ENCODE measurements at places on chromosomes 4 and X. TPM values are rescaled to one million over a fixed set of nuclear protein-coding genes. Genes with fewer than 3 reads are reported as not detected.

GRCh38 chr4:17817027-17817426, 6.2 kb downstream of the NCAPG start:
- H3K27me3 ChIP-seq, result no peaks in the 10 kb centered on the region
- peaks cover 10% of the 10 kb centered on the region for H3K4me1 ChIP-seq

- no peak overlapping the region for H3K4me3 ChIP-seq
- H3K27me3 ChIP-seq, result no peaks in the 10 kb centered on the region
- peaks cover 7% of the 10 kb centered on the region for H3K4me1 ChIP-seq
- no peaks in the 10 kb centered on the region for H3K36me3 ChIP-seq
Observed at GRCh38 chr4:1556541-1557220, 127.4 kb downstream of the FAM53A start.

- peaks cover 17% of the 10 kb centered on the region for H3K36me3 ChIP-seq
- H3K27ac ChIP-seq, result peak overlapping the region; percentile 79
- peaks cover 15% of the 10 kb centered on the region for H3K4me1 ChIP-seq
- H3K4me3 ChIP-seq, result peak overlapping the region; percentile 93
- DNase-seq, result peak; percentile 93
Observed at GRCh38 chr4:183905593-183906488, 734 bp downstream of the STOX2 start.

GRCh38 chr4:77893451-77893850, 30.8 kb downstream of the MRPL1 start:
- no peaks in the 10 kb centered on the region for H3K4me1 ChIP-seq
- no peaks in the 10 kb centered on the region for H3K27me3 ChIP-seq
- peaks cover 9% of the 10 kb centered on the region for H3K36me3 ChIP-seq
- DNase-seq, result no peak
- H3K27ac ChIP-seq, result no peak overlapping the region

The ARL13A gene
- total RNA-seq, result not detected

- H3K4me3 ChIP-seq, result no peak overlapping the region
- H3K36me3 ChIP-seq, result peaks cover 18% of the 10 kb centered on the region
Observed at GRCh38 chr4:188975271-188975670, 836.0 kb downstream of the TRIML1 start.

The ERAS gene
- total RNA-seq, result not detected

DNA sequence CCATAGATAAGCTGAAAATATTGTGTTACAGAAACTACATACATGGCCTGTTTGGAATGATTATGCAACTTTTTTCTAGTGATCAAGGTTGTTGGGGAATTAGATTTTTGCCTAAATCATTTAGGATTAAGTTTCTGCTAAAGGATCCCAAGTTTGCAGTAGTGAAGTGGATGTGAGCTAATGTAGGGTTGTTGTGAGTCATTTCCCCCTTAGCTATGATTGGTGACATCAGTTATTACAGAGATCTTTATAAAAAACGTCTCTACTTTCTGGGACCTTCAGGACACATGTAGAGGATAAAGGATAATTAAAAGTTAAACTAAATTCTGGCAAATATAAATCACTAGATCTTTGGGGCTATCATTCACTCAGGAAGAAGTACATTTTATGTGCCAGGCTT, 133.3 kb downstream of the GATB start:
- no peak for DNase-seq
- no peak overlapping the region for H3K4me3 ChIP-seq
- H3K27ac ChIP-seq, result no peak overlapping the region
- H3K4me1 ChIP-seq, result peaks cover 17% of the 10 kb centered on the region
- H3K36me3 ChIP-seq, result no peaks in the 10 kb centered on the region

DNA sequence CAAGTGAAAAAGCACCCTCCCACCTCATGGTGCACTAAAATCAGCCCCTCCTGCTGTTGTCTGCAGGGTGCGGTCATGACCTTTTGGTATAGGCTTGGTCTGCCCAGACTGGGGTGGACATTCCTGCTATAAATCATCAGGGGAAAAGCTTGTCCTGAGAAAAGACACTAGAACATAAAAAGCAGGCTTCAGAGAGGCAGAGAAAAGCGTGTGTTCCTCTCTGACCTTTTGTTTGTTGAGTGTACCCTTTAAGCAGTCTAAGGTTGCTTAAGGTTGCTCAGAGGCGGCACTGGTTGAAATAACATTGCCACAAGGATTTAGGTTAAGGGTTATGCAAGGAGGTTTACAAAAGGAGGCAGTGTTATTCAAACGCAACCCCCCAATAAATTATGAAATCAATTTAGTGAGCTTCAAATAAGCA, 43.5 kb downstream of the CCDC158 start:
- peaks cover 21% of the 10 kb centered on the region for H3K36me3 ChIP-seq
- no peak overlapping the region for H3K4me3 ChIP-seq
- DNase-seq, result no peak
- H3K27ac ChIP-seq, result no peak overlapping the region
- H3K4me1 ChIP-seq, result peaks cover 38% of the 10 kb centered on the region

DNA sequence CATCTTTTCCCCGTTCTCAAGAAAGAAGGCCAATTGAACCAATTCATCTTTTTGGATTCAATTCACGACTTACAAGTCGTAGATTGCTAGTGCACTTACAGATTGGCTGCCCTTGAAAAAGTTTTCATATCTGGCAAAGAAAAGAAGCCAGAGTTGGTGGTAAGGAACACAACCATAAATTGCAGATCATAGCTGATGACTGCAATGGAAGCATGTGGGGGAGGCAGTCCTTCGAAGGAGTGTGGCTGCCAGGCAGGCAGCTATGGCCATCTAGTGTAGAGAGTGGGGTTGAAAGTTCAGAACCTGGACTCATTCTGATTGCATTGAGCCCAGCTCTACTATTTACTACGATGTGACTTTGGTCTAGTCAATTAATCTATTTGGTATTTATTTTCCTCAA, 4.5 kb downstream of the GPM6A start:
- H3K4me3 ChIP-seq, result no peak overlapping the region
- no peaks in the 10 kb centered on the region for H3K36me3 ChIP-seq
- H3K27ac ChIP-seq, result no peak overlapping the region
- no peaks in the 10 kb centered on the region for H3K27me3 ChIP-seq

DNA sequence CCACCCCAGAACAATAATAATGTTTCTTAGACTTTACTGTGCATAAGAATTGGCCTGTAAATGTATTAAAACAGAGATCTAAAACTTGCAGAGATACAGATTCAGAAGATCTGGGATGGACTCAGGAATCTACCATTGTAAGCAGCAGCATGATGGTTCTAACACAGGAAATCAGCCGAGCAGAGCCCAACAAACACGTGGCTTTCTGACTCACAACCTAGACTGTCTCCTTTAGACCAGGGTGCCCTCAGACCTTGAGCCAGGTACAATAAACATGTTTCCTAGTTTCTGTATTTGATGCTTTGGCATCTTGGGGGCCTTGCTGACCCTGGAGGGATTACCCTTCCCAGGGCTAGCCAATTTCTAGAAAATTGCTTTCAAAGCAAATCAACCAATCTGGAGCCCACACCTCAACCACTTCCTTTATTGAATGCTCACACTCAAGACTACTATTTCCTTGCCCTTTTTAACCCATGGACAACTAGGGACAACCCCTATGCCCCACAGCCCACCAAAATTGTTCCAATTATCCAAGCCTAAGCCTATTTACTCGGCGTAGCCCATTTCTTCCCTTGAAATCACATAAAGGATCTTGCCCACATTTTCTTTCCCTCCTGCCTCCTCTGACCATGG, 80.5 kb downstream of the TBC1D9 start:
- no peaks in the 10 kb centered on the region for H3K4me1 ChIP-seq
- no peak overlapping the region for H3K27ac ChIP-seq
- H3K36me3 ChIP-seq, result no peaks in the 10 kb centered on the region

- no peak for DNase-seq
- no peaks in the 10 kb centered on the region for H3K27me3 ChIP-seq
- H3K27ac ChIP-seq, result peak overlapping the region; percentile 30
Observed at GRCh38 chr4:87120411-87121162, 99.8 kb downstream of the KLHL8 start.

- DNase-seq, result no peak
- H3K27ac ChIP-seq, result no peak overlapping the region
- no peaks in the 10 kb centered on the region for H3K36me3 ChIP-seq
- no peaks in the 10 kb centered on the region for H3K4me1 ChIP-seq
- no peaks in the 10 kb centered on the region for H3K27me3 ChIP-seq
Observed at GRCh38 chr4:65738134-65738533, 67.8 kb upstream of the EPHA5 start.

DNA sequence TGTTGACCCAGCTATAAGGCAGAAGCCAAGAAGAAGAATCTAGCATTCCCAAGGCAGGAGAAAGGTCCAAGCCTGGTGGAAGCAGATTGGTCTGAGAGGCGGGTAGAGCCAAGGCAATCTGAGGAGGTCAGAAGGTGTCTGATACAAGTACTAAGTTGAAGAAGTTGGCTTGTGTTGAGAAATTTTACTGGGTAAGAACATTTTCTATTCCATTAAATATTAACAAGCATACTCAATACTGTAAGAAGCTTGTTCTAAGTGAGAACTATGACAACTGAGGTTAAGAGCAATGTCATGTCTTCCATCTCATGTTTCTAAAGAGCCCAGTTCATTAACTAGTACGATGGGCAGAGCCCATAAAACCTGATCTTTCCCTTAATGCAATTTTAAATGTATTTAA, 75.0 kb downstream of the FAM13A start:
- DNase-seq, result no peak
- no peaks in the 10 kb centered on the region for H3K36me3 ChIP-seq
- no peaks in the 10 kb centered on the region for H3K27me3 ChIP-seq
- no peak overlapping the region for H3K27ac ChIP-seq
- H3K4me3 ChIP-seq, result no peak overlapping the region
- no peaks in the 10 kb centered on the region for H3K4me1 ChIP-seq

The TIMM8A gene
- 31.8 TPM for total RNA-seq

DNA sequence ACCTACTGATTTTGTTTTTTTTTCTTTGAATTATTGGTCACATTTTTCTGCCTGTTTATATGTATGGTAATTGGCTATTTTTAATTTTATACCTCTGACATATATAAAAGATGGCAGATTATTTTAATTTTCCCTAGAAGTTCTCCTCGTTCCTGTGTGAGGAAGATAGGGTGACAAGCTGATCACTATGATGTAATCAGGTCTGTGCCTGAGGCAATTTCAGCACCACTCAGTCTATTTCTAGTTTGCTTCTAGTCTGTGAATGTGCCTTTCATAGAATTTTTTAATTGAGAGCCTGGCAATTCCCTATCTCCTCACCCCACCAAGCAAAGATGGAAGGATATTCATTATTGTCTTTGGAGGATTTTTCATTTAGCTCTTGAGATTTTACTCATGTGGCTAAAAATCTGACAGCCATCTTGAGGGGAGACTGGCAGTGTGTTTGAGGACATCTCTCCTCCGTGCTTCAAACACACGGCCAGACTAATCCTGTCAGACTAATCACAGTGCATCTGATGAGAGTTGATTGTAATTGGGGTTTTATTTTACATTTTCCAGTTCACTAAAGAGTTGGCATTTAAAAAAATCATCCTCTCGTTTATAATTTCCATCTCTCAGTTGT, 500.3 kb downstream of the TRIML1 start:
- no peak overlapping the region for H3K27ac ChIP-seq
- H3K36me3 ChIP-seq, result no peaks in the 10 kb centered on the region
- H3K27me3 ChIP-seq, result no peaks in the 10 kb centered on the region
- no peak for DNase-seq
- H3K4me3 ChIP-seq, result no peak overlapping the region

- H3K4me1 ChIP-seq, result peaks cover 3% of the 10 kb centered on the region
- no peaks in the 10 kb centered on the region for H3K27me3 ChIP-seq
- no peaks in the 10 kb centered on the region for H3K36me3 ChIP-seq
- no peak overlapping the region for H3K4me3 ChIP-seq
- DNase-seq, result no peak
Observed at GRCh38 chr4:174503079-174503715, 19.1 kb downstream of the HPGD start.

The GYG2 gene
- 52.8 TPM for total RNA-seq

GRCh38 chrX:129529685-129530281, 6.5 kb upstream of the SMARCA1 start:
- no peaks in the 10 kb centered on the region for H3K4me1 ChIP-seq
- no peak overlapping the region for H3K4me3 ChIP-seq
- H3K36me3 ChIP-seq, result no peaks in the 10 kb centered on the region
- DNase-seq, result no peak
- H3K27me3 ChIP-seq, result no peaks in the 10 kb centered on the region

The DAPP1 gene
- not detected for total RNA-seq

The USP9X gene
- total RNA-seq, result 175 TPM

The FAM53A gene
- 5.2 TPM for total RNA-seq

GRCh38 chrX:133702230-133702629, 283.2 kb downstream of the GPC3 start:
- peaks cover 32% of the 10 kb centered on the region for H3K4me1 ChIP-seq
- no peak overlapping the region for H3K4me3 ChIP-seq
- H3K27me3 ChIP-seq, result peaks cover 10% of the 10 kb centered on the region
- no peak for DNase-seq
- H3K27ac ChIP-seq, result no peak overlapping the region

The MAGEA11 gene
- total RNA-seq, result not detected

The CDKL5 gene
- total RNA-seq, result 13.0 TPM

DNA sequence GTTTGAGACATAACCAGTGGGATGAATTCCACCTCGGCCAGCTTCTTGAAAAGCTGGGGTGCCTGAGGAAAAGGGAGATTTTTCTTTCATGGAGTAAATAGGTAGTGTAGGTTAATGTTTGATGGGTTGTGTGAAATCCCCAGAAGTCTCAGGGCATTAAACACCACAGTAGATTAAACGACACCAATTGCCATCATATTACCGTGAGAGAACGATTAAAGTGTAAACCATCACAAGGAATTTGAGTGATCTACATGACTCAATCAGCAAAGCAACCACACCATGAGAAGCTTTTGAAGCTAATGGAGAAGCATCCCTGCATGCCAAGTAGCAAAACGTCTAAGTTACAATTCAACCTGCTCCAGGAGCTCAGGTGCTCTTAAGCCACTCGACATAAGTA, 322.5 kb upstream of the GATB start:
- H3K4me1 ChIP-seq, result peaks cover 28% of the 10 kb centered on the region
- DNase-seq, result no peak
- no peaks in the 10 kb centered on the region for H3K36me3 ChIP-seq
- H3K4me3 ChIP-seq, result no peak overlapping the region

The SMARCA5 gene
- total RNA-seq, result 98.8 TPM

DNA sequence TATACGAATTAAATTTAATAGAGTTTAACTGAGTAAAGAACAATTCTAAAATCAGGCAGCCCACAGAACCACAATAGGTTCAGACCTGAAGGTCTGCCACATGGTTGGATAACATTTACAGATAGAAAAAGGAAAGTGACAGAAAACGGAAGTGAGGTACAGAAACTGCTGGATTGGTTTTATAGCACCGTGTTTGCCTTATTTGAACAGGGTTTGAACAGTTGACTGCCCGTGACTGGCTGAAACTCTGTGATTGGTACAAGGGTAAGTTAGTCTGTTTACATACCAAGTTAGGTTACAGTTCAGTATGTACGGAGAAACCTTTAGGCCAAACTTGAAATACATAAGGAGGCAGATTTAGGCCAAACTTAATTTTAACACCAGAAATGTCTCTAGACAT, 64.1 kb upstream of the ATXN3L start:
- peaks cover 26% of the 10 kb centered on the region for H3K4me1 ChIP-seq
- no peak overlapping the region for H3K4me3 ChIP-seq
- no peaks in the 10 kb centered on the region for H3K27me3 ChIP-seq
- no peaks in the 10 kb centered on the region for H3K36me3 ChIP-seq
- H3K27ac ChIP-seq, result no peak overlapping the region

The GABRE gene
- total RNA-seq, result 11.7 TPM
